NCI-H524 (cell line): ENCODE measurements at places on chromosomes 1 and 21.

GRCh38 chr1:2460203-2460602 is 15.9 kb upstream of the PLCH2 start:
- no peak for DNase-seq

GRCh38 chr1:85296980-85297379 is 20.5 kb upstream of the BCL10 start:
- DNase-seq: no peak

DNA sequence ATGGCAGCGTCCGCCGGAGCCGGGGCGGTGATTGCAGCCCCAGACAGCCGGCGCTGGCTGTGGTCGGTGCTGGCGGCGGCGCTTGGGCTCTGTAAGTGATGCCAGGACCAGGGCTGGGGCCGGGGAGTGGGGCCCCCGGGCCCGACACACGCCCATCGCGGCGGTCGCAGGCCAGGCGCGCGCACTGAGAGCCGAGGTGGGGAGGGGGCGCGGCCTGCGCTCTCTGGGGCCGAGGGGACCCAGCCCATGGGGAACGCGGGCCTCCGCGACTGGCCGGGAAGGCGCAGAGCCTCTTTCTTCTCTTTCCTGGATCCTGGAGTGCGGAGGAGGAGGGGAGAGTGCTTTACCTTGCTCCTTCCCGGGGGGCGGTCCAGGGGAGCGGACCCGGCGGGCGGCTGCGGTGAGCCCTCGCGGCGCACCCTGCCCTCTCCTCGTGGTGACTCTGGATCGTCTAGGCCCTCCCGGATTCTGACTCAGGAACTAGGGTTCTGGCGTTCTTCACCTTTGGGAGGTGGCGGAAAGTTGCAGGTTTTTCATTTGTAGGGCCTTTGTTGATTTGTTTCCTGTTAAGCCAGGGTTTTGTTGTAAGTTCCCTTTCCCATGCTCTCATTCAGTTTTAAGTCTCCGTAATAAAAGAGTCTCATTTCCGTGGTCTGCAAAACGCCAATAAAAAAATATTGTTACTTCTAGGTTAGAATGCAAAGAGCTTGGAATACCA is 529 bp downstream of the MPZL1 start:
- peak; percentile 47 for DNase-seq

DNA sequence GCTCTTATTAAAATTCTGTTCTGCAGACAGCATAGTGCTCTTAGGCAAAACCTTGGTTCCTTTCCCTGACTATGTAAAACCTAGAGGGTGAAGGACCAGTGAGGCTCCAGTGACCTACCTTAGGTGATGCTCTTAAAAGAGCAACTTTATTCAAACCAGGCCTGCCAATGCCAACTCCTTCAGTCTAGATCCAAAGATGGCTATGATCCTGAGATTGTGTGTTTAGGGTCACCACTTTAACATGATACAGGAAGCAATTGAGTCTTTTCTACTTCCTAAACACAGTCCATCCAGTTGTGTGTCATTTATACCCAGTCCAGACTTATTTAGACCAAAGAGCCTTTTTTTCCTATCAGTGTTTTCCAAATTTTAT is 10.8 kb downstream of the MCL1 start:
- DNase-seq: no peak

DNA sequence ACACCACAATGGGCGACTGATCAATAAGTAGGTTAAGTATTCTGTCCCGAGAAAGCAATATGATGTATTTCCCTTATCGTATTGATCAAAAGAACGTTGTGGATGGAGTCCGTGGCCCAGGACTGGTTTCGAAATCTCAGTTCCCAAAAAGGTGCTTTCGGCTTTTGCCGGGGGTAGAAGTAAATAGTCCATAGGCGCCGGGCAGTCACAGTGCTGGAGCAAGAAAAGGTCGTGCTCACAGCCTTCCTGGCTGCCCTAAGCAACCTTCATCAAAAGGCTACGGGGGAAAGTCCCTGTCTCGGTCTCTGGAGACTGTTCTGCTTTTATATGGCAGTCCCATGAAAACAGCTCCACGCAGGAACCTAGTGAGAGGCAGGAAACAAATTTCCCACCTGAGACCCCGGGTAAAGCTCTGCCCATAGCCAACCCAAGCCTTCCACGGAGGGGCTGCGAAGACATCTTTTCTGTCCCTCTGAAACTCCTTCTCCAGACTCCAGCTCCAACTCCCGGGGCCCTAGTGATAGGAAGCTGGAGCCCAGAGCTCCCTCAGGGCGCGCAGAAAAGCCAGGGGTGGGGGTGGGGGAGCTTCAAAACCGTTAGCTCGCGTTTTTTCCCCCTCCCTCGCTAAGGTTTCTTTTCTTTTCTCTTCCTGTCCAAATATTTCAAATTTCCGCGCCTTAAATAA is 7.0 kb downstream of the CDKN2C start:
- peak; percentile 80 for DNase-seq

- no peak for DNase-seq
Measured at GRCh38 chr21:46323227-46323709, 402 bp downstream of the C21orf58 start.

DNA sequence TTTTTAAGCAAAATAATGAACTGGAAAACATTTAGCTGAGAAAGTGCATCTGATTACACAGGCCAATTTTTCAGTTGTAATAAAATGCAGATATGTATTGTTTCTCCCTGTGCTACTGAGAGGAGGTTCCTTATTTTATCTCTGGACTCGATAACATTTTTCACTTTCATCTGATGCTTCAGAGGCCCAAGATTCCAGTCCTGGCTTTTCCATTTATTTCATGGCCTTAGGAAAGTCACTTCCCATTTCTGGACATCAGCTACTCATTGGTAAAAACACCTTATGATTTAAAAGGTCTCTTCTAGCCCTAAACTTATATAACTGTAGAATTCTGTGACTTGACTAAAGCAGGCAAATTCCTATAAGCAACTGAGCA is 203.5 kb downstream of the HHAT start:
- DNase-seq: no peak

DNA sequence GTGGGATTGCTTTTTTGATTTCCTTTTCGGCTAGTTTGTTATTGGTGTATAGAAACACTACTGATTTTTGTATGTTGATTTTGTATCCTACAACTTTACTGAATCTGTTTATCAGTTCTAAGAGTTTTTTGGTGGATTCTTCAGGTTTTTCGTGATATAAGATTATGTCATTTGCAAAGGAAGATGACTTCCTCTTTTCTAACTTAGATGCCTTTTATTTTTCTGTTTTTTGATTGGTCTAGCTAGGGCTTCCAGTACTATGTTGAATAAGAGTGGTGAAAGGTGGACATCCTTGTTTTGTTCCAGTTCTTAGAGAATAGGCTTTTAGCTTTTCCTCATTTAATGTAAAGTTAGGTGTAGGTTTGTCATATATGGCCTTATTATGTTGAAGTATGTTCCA is 13.1 kb upstream of the NHLH2 start:
- no peak for DNase-seq

GRCh38 chr1:60863131-60863530 is 219.2 kb upstream of the NFIA start:
- DNase-seq: no peak

- no peak for DNase-seq
Measured at GRCh38 chr1:25106352-25106751, 126.0 kb downstream of the SYF2 start.

DNA sequence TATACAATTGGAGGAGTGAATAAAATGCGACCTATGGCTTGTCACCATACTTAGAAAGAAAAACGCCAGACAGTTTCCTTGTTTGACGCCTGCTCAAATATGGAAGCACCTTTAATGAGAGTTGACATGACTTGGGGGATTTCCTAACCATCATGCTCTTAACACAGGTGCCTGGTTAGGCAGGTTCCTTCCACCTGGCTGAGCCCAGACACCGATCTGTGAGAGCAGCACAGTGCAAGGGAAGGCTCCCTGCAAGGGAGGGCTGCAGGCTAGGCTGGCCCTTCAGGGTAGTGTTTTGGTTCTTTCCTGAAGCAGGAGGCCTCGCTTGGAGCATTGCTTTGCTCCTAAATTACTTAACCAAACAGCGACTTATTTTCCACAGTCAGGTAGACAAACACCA is 24.6 kb upstream of the KLHDC8A start:
- no peak for DNase-seq

- DNase-seq: no peak
Measured at GRCh38 chr1:74858136-74858535, 125.2 kb downstream of the TYW3 start.

DNA sequence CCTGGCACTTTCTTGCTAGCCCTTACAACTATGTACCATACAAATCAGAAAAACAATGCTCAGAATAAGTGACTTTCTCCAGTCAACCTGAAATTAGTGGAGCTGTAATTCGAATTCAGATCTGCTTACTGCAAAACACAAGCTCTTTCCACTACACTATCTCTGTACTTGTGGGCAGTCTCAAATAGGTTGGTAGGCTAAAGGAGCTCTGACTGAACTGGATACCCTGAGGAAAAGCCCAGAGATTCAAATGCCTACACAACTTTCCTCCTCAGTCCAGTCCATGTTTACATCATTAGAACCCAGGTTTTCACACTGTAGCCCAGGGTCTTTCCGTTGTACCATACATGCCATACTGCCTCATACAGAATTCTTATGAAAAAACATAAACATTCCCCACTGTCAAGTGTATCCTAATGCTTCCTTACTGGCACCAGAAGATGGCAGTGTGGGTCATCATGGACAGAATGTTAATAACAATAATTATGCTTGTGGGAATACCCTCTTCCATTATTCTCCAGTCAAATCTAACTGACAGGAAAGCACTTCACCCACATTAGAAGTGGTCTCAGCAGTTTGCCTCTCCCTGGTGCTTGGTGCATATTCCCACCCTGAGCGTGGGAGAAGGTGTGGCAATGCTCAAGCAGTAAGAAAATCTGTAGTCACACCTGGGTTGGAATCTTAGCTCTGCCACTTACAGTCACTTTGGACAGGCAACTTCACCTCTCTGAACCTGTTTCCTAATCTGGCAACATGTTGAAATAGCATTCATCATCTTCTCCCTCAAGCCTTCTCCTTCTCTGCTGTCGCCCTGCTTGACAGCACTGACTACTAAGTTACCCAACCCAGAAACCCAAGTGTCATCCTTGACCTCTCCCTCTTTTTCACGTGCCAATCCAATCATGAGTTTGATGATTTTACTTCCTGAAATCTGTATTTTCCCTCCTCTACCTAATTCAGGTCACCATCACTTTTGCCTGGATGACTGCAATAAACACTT is 14.4 kb upstream of the ZFYVE9 start:
- DNase-seq: peak; percentile 37

DNA sequence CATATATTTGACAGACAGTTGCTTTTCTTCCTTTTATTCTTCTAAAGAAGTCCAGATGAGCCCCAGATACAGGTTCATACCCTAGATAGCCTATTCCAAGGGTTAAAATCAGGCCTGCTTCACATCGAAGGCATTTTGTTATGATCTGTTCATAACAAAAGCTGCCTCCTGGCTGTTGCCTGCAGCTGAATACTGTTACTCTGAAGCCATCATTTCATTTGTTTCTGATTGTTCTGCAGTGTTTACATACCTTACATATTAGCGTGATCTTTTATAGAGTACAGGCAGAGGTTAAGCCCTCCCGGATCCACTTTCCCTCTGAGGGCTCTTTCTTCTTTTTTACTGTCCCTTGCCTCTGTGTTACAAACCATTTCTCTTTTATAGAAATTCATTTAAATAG is 219.0 kb upstream of the HOOK1 start:
- no peak for DNase-seq

- DNase-seq: peak; percentile 82
Measured at GRCh38 chr1:223363856-223364684, at the start of gene SUSD4. Gene SUSD4 (minus strand): TSS chr1:223364176. CDS start chr1:223363425, 751 bp downstream.

DNA sequence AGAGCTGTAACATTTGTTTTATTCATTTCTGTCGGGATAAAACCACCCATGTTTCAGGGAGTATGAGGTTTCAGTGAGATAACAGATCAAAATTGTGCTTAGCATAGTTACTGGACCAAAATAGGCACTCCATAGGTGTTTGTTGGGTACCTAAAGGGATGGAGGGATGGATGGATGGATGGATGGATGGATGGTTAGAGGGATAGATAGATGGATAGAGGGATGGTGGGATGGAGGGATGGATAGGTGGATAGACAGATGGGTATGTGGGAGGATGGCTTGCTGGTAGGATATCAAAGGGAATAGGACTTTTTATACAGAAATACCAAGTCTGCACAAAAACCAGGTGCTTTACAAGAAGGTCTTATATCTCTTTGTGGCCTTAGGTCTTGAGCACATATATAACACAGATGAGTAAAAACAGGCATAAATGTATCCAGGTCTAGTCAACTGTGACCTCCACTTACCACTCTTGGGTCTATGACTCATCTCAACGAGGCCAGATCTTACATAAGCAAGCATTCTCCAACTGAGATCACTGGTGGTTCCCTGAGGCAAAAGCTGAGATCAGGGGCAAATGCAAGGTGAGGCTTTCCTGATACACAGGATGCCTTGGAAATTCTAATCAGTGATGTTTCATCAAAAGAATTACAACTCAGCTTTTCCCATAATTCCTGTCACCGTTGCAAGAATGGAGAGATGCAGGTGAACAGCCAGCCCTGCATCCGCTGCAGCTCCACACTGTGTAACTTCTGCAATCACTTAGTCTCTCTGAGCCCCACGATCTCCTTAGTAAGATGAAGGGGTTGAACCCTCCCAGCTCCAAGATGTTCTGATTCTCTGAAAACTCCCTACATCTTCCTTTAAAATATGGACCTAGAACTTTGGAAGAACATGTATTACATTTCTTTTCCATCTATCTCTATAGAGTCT is 32.0 kb downstream of the PTAFR start:
- DNase-seq: no peak

- DNase-seq: peak; percentile 5
Measured at GRCh38 chr1:58755468-58755872, 28.4 kb downstream of the JUN start.

GRCh38 chr1:208653426-208653825 is 409.2 kb upstream of the PLXNA2 start:
- no peak for DNase-seq

GRCh38 chr1:55443175-55443915 is 228.2 kb upstream of the USP24 start:
- DNase-seq: peak; percentile 98

DNA sequence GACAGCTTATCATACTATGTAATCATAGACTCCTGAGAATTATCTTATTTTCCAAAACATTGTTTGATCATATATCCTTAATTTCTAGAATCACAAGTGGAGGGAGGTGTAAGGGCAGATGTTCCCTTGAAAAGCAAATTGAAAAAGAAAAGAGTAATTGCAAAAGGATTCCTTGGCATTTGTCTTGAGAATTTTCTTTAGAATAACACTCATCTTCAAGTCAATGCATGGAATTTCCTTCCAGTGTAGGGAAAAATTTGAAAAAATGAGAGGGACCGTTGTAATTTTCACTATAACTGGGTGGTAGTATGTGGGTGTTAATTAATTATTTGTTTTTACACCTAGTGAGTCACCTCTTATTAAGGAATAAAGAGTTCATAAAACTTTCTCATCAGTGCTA is 724.6 kb upstream of the ADAMTS5 start:
- no peak for DNase-seq
